ENCODE measurements at places on chromosomes 7 and 10.

GRCh38 chr7:96996111-96996957 lies 9.0 kb upstream of the DLX6 start:
- DNase-seq: no peak

GRCh38 chr7:142851919-142852318 lies 3.0 kb upstream of the EPHB6 start:
- DNase-seq: no peak

- no peak for DNase-seq
Observed at GRCh38 chr10:66252986-66253385, 672.9 kb upstream of the LRRTM3 start.

DNA sequence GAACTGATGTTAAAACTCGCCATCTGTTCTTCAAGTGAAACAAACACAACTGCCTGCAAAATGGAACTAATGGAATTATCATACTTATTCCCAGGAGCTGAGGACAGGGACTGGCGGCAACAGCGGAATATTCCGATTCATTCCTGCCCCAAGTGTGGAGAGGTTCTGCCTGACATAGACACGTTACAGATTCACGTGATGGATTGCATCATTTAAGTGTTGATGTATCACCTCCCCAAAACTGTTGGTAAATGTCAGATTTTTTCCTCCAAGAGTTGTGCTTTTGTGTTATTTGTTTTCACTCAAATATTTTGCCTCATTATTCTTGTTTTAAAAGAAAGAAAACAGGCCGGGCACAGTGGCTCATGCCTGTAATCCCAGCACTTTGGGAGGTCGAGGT lies 24.7 kb upstream of the MCM10 start:
- no peak for DNase-seq

GRCh38 chr10:112687647-112688046 lies 240.6 kb downstream of the VTI1A start:
- no peak for DNase-seq

DNA sequence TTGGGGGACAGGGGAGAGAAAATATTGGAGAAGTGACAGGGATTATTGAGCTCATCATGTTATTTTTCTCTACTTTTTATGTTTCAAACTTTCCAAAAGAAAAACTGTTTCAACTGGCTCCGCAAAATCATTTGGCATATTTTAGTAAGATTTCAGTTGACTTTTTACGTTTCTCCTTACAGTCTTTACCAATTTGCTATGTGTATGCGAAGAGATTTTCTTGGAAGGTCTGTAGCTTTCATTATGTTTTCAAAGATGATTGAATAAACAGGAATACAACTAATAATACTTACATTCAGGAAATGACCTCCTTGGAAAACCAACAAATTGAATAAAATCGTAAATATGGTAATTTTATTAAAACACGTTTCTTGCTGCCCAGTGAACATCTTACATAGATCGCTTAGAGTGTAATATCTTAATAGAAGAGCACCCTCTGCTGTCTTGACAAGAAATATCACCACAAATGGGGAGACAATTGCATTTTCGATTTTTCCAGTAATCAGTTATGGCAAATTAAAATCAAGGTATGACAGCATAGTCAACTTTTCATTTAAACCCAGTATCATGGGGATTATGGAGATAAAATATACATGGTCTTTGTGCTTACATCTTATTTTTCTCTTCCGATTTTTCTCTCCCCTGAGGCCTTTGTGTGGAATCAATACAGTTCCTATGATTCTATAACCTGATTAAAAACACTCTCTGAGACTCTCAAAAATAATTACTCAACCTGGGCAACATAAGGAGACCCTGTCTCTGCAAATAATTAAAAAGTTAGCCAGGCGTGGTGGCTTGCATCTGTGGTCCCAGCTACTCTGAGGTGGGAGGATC lies 43.1 kb downstream of the MBL2 start:
- DNase-seq: no peak

- DNase-seq: no peak
Observed at GRCh38 chr10:14665304-14665703, 109.4 kb downstream of the FAM107B start.

- no peak for DNase-seq
Observed at GRCh38 chr10:8449909-8450308, 395.4 kb downstream of the GATA3 start.

DNA sequence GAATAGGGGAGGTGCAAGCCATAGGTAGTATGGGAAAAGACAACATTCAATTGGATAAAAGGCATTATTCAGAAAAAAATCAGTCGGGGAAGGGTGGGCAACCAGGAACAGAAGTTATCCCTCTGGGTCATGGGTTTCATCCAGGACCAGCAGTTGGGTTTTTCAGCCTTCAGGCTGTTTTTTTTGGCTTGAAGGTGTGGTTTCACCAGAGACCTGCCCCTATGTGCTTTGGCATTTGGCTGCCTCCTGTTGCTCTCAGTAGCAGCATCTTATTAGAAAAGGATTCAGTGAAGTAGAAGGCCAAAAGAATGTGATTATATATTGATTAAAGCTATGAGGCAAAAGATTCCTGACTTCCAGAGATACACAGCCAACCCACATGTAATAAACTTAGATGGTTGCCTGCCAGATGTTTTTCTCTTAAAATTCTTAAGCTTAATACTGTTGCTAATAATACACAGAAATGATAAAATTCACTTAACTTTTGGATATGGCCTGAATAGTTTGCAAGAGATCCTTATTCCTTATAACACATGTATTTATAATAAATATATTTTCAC lies 251.7 kb upstream of the CSTF2T start:
- DNase-seq: no peak

- DNase-seq: no peak
Observed at GRCh38 chr7:75921479-75921878, 6.5 kb downstream of the POR start.

DNA sequence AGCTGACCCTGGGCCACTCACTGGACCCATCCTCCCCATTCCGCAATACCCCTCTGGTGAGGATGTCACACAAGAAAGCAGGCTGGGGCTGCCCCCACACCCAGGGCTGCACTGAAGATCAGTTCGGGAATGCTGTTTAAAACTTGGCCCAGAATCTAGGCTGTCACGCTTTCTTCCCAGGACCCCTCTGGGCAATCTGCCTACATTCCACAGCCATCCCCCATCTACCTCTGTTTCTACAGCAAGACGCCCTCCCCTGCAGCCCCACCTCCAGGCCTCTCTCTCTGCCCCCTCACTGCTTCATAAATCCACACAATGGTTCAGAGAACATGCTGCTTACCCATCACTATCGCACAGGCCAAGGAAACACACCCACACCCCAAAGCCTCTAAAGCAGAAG lies 36.1 kb downstream of the XPNPEP1 start:
- DNase-seq: no peak

DNA sequence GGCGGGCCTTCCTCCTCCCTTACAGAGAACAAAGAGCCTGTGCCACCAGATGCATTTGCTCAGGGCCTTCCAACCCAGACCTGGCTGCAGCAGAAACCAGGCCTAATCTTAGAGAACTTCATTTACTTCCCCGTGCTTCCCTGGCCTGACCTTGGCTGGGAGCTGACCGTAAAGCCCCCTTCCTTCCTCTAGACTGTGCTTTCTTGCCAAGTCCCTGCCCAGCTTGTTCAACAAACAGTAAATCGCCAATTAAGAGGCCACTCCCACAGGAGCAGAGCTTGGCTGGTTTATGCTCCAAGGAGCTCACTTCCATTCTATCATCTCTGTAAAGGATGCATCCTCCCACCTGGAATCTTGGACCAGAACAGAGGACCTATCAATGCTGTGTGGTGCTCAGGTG lies 110.9 kb downstream of the COL13A1 start:
- DNase-seq: no peak

GRCh38 chr7:151871904-151872303 lies 5.0 kb downstream of the PRKAG2 start:
- no peak for DNase-seq

- no peak for DNase-seq
Observed at GRCh38 chr10:103922659-103923058, 4.7 kb upstream of the STN1 start.

DNA sequence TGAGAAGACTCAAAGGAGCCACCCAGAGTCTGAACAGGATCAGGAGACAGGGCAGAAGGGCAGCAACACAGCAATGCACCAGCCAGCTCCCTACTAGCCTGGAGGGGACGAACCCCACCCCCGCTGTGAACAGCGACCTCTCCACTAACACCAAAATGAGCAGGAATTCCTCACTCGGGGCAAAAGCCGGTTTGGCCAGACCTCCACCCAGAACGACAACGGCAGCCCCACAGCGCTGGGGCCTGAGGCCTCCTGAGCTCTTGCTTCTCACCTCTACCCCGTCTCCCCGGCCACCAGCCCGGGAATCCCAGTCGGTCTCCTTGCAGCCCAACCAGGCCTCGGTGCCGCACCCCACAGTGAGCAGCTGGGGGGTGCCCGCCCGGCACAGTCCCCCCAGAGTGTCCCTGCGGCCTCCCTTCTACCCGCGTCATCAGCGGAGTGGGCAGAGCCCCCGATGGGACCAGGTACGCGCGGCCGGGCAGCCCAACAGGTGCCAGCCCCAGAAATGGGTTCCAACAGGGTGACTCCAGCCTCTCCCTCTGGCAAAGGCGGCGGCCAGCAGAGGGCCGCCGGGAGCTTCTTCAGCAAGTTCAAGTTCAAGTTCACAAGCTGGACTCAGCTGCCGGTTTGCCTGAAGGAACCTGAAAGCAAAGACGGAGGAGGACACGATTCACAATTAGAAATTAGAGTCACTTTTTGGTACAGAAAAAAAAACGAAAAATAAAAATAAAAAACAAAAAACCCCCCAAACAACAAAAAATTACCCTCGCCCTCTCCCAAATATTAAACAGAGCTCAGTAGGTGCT lies 129.0 kb downstream of the MARCHF5 start:
- DNase-seq: no peak

DNA sequence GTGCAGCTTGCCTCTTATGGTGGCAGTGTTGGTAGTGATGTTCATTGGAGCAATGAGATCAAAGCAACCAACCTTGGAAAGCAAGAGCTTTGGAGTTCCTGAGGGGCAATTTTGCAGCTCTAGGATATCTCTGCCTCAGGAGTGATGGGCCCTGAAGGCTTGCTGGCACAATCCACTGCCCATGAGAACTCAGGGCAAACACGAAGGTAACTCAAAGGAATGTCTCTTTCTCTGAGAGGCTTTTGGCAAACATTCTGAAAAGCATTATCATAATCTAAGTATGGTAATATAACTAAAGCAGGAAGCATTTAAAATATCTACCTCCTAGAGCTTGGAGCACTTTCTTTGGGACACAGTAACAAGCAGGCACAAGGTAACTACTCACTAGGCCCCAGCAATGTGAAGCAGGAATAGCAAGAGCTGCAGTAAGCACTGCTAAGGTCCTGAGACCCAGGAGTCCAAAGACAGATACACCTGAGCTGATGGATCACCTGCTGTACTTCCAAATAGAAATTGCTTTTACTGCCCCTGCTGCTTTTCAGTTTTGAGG lies 103.1 kb downstream of the NRF1 start:
- DNase-seq: no peak

- peak; percentile 10 for DNase-seq
Observed at GRCh38 chr10:113108194-113108835, 158.3 kb downstream of the TCF7L2 start.

DNA sequence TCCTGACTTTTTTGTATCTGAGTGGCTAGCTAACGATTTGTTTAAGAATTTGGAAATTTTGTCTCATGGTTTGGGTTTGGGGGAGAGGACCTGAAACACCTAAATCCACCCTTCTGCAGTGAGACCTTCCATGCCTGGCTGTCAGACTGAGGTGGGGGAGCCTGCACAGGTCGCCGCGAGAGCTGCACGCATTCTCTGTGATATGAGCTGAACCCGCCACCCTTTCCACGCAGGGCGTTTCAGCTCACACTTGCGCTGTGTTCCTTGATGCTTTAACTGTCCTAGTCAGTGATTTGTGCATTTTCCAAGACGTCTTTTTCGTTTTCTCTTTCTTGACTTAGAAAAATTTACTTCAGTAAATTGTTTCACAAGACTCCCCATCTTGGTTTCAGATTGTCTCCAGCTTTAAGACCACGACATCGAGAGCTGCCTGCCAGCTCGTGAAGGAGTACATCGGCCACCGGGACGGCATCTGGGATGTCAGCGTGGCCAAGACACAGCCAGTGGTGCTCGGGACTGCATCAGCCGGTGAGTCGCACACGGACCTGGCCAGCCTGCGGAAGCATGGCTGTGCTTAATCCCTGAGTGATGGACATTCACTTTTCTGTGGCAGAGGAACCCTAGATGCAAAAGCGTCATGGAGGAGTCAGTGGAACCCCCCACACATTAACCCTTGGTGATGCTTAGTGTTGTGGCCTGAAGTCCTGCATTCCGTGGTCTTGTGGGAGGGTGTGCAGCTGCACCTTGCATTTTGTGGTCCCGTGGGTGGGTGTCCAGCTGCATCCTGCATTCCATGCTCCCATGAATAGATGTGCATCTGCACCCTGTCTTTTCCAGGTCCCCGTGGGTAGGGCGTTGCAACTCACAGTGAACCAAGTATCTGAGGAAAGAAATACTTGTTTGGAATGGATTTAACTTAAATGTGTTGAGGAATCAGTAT lies 28.1 kb downstream of the WDR37 start:
- DNase-seq: no peak

DNA sequence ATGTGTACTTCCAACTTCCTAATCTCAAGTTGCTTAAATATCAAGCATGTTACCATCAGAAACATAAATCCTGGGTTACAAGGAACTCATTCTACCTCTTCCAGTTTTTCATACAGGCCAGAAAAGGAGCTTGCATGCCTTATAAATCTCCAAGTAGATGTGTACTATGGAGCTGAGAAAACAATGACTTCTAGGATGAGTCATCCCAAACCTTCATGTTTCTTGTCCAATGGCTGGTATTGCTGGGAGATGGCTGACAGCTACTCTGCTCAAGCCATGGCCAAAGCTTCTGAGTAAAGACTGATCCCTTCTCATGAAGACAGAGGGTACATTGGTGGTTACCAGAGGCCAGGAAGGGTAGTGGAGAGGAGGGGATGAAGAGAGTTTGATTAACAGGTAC lies 8.6 kb downstream of the RAPGEF5 start:
- no peak for DNase-seq

GRCh38 chr10:30818010-30818660 lies 188.6 kb upstream of the LYZL2 start:
- DNase-seq: no peak

DNA sequence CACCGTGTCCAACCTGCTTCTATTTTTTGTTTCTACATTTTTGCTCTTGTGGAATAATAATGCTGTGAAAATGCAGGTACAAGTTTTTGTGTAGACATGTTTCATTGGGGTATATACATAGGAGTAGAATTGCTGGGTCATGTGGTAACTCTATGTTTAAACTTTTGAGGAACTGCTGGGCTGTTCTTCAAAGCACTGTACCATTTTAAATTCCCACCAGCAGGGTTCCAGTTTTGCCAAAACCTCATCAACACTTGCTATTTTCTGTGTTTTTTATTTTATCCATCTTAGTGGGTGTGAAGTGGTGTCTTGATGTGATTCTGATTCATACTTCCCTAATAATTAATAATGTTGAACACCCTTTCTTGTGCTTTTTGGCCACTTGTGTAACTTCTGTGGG lies 138.6 kb downstream of the RGS10 start:
- DNase-seq: no peak

GRCh38 chr7:2359610-2360009 lies 5.0 kb downstream of the EIF3B start:
- no peak for DNase-seq
